ENCODE measurements at places on chromosomes 16 and 17. TPM values are rescaled to one million over a fixed set of nuclear protein-coding genes. Genes with fewer than 3 reads are reported as not detected.

- no peak for DNase-seq
Measured at GRCh38 chr16:85871756-85872155, 27.2 kb upstream of the IRF8 start.

DNA sequence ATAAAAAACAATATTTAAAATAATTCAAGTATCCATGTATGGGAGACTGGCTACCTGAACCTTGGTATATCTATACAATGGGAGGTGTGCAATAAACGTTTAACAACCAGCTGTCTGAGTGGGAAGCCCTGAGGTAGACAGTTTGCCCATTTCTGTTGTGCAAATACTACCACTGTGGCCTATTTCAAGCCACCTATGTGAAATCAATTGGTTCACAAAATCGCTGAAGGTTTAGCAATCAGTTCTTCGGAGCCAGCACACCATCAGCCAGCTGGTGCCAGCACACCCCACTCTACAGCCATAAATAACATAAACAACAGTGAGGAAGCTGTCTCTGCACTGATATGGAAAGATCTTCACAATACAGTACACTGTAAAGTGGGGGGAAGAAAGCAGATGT is 46.7 kb upstream of the KDM8 start:
- no peak for DNase-seq

Gene KRT12
- total RNA-seq, result not detected

DNA sequence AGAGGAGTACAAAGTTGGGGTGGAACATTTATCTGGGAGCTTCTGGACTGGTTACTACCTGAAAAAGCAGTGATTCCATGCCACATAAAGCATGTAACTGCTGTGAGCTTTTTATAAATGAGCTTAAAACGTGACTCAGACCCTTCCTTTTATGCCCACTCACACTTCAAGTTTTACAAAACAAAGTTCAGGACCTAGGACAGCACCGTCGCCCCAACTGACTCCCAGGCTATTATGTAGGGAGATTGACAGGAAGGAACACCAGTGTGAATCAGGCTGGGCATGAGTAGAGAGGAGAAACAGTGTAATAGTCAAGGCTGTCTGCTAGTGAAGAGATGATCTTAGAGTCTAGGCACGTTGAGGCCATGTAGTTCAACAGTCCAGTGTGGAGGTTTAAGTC is 91.6 kb upstream of the DNAH9 start:
- DNase-seq, result no peak

DNA sequence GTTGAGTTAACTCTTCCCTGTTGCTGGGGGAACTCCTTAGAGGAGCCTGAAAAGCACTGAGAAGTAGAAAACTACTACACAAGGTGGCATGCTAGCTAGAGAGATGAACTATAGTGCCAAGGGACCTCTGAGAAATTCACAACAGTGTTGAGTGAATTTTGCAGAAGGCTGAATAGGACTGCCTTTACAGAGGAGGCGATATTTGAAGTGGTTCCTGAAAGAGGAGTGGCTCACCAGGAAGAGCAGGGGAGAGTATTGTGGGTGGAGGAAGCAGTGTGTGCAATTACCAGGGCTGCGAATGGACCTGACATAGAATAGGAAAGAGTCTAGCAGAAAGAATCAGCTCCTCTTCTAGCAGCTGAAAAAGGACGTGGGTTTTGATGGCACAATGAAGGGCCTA is 66.4 kb downstream of the CDK5R1 start:
- no peak for DNase-seq

DNA sequence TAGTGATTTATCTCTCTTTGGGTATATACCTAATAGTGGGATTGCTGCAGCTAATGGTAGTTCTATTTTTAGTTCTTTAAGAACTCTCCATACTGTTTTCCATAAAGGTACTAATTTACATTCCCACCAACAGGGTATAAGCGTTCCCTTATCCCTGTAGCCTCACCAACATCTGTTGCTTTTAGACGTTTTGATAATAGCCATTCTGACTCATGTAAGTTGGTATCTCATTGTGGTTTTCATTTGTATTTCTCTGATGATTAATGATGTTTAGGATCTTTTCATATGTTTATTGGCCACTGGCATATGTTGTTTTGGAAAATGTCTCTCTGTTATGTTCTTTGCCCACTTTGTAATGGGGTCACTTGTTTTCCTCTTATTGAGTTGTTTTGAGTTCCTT is 88.5 kb upstream of the ZNF267 start:
- no peak for DNase-seq

- DNase-seq, result no peak
Measured at GRCh38 chr16:72666267-72666666, 381.7 kb downstream of the ZFHX3 start.

- no peak for DNase-seq
Measured at GRCh38 chr17:63382826-63383225, 63.3 kb downstream of the CYB561 start.

GRCh38 chr16:20415541-20415940 is 6.2 kb downstream of the ACSM5 start:
- no peak for DNase-seq

Data from activated T-helper 1 cell treated with anti-CD3 and anti-CD28 coated beads, Interleukin-12 subunit alpha, Interleukin-12 subunit beta, Interleukin-2, Interleukin-4 antibody, amounts not matched to agents 30 ng/mL and 10 ng/mL and 1 ng/mL, durations not matched to agents 14 hours and 24 hours and 36 hours (primary cell).